Mammary epithelial cell (primary cell): ENCODE measurements at places on chromosomes 7 and 10. TPM values are rescaled to one million over a fixed set of nuclear protein-coding genes. Genes with fewer than 3 reads are reported as not detected.

- DNase-seq = no peak
These were observed 83.5 kb downstream of the OTUD1 start for GRCh38 chr10:23522345-23522744.

- DNase-seq = no peak
These were observed 6.8 kb downstream of the TBATA start for GRCh38 chr10:70778267-70778924.

- DNase-seq = no peak
These were observed 22.0 kb downstream of the INPP5A start for GRCh38 chr10:132559538-132559937.

DNA sequence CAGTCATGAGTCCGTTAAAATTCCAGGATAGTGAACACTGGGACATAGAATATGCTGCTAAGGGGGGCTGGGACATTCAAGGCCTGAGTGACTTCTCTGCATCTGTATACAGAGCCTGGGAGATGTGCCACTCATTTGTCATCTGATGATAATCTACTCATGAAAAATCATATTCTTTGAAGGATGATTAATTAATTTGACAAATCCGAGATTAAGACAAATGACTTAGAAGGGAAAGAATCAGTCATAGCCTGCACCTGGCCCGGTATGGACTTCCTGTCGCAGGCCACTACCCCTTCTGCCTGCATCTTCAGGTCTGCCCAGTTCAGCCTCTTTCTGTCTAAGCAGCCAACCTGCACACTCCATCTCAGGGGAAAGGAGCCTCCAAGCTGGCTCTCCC, 18.8 kb upstream of the FAM170B start:
- no peak for DNase-seq

- DNase-seq = no peak
These were observed 230.1 kb downstream of the ELFN1 start for GRCh38 chr7:1899951-1900762.

GRCh38 chr10:59577984-59578383, 131.7 kb downstream of the SLC16A9 start:
- no peak for DNase-seq

- DNase-seq = no peak
These were observed 76.0 kb upstream of the CAV2 start for GRCh38 chr7:116423499-116423898.

- DNase-seq = peak; percentile 54
These were observed at the start of gene INA for GRCh38 chr10:103276896-103277712. TSS of gene INA (plus strand) at chr10:103277138. CDS start at chr10:103277212, 74 bp downstream.

- DNase-seq = no peak
These were observed 160.8 kb downstream of the XPNPEP1 start for GRCh38 chr10:109762555-109762954.

DNA sequence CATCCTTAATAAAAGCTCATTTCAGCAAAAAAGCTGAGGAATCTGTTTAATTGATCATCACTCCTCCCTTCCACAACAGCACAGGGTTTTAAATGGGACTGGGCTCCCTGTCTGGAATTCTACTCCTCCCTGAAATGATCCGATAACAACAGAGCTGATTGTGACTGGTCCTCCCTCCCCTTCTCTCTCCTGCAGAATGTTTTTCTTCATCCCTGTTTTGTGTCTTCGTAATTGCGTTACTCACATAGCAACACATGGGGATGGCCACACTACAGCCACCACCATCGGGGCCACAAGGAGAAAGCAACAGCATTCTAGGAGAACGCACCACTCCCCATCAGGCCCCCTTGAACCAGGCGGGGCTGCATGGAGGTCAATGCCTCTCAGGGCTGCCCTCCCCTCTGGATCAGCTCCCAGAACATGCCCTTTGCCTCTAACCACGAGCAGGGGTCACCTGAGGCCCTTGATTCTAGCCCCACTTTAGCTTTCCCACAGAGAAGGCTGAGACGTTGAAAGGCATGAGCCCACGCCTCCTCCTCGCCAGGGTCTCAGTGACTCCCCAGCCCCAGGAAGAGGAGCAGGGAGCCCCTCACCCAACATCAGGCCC, 152.6 kb downstream of the PLXNA4 start:
- no peak for DNase-seq

DNA sequence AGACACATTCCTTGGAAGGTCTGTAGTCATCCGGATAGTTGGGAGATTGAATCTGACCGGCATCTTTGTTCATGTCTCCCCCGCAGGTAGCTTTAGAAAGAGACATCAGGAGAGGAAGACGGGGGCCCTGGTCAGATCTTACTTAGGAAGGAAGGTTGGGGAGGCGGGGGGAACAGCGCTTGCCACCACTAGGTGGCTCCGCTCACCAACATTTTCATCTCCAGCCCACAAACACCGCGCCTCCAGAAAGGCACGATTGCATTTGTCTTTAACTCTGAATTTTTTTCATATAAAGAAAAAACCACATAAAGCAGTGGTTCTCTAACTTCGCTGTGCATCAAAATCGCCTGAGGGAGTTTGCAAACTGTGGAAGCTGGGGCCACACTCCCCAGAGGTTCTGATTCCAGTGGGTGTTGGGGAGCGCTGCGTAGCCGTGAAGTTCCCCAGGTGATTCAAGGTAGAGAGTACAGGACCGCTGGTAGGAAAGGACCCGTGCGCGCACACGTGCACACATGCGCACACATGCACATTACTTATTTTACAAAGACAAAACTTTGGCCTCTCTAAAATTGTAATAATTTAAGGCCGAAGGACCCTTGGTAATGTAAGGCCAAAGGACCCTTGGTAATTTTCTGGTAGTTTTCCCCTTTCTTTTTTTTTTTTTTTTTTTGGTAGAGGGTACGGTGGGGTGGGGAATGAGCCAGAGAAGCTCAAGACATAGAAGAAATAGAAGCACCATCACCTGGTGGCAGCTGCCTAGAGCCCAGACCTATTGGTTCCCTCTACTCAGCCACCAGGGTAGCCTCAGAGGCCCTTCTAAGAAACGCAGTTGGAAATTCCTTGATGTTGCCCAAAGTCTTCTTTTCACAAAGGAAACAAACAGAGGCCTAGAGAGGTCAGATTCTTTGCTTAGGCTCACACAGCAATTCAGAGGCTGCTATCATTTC, 37.4 kb upstream of the OPALIN start:
- peak; percentile 43 for DNase-seq

DNA sequence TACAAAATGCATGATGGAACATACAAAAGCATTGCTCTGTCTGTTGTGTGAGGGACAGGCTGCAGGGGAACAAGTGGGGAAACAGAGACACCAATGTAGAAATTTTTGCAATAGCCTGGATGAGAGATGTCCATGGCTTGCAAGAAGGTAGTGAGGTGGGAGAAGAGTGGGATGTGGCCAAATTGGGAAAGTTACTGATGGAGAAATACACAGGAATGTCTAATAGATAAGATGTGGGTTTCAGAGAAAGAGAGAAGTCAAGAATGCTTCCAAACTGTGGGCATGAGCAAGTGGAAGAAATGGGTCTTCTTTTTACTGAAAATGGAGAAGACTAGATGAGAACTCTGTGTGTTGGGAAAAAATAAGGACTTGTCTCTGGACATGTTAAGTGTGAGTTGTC, 592.7 kb downstream of the TNS3 start:
- DNase-seq = no peak

DNA sequence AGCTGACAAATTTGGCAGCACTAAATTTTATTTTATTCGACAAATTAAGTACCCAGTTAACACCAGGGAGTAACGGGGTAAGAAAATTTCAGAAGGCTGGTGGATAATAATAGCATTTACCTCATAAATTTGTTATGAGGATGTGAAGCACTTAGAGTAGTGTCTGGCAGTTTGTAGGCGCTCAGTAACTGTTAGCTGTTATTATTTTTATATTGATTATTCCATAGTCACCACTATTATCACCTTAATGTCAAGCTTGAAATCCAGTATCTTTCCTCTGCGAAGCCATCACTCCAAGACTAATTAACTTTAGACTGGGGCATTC, 563 bp upstream of the COA1 start:
- no peak for DNase-seq

DNA sequence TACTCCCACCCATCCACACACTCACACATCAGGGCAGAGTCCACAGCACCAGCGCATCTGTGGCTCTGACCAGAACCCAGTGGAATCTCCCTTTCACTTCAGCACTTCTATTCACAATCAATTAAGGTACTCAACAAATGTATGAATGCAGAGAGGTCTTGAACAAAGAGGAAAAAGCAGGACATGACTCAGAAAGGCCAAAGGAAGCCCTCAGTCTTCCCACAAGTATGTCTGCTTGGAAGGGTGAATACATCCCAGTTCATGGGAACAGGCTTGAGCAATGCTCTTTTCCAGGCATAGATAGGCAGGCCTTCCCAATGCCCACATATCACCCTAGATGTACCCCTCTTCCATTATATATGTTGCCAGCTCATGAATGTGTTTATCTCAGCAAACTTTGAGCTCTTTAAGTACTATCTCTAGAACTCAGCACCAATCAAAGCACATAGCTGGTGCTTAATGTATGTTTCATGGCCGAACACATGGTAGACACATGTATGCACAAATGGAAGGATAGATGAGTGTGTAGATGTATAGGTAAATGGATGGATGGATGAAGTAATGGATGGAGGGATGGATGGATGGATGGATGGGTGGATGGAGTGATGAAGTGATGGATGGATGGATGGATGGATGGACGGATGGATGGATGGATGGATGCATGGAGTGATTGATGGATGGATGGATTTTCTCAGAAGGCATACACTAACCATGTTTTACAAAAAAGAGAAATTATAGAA, 507.6 kb downstream of the GRID1 start:
- DNase-seq = no peak

- DNase-seq = no peak
These were observed 27.1 kb downstream of the COPG2 start for GRCh38 chr7:130641497-130641896.

GRCh38 chr10:1615186-1615954, 122.0 kb downstream of the ADARB2 start:
- no peak for DNase-seq

DNA sequence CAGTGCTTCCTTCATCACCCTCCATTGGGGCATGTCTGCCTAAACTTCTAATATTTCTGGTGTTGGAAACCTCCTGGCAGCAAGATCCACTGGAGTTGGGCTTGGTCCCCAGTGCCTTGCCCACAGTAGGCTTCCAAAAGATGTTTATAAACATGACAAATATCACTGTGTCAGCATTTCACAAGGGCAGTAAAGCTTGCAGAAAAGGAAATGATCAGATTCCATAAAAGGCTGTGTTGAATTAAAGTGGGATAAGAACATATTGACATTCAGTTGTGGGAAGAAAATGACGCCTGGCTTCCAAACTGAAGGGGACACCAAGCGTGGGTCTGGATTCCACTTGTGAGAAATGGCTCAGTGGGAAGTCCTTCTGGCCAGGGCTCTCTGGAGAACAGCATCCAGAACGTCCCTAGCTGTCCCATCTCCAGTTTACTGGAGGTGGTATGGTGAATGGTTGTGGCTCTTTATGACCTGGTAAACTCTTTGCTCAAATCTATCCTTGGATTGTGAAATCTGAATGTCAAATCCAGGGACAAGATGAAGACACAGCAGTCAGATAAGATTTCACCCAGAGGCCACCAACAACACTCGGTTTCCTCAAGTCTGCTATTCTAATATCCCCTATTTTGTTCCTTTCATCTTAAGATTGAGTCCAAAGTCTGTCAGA, 287.2 kb downstream of the TNS3 start:
- no peak for DNase-seq

DNA sequence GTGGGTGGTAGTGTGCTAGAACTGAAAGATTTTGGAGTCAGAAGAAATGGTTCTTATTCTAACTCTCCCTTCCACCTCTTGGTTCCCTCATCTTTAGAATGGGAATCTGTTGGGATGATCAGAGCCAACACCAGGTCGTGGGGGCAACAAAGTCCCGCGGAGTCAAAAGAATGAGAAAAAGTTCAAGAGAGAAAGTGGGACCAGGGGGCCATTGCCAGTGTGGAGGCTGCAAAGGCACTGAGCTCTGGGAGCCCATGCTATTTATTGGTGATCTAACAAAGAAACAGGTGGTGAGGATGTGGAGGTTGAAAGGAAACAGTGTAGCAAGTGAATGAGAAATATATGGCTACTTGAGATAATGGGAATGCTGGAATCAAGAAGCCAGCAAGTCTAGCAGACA, 29.4 kb downstream of the AGAP4 start:
- DNase-seq = no peak

- no peak for DNase-seq
These were observed 801.2 kb upstream of the ZWINT start for GRCh38 chr10:57162231-57162630.

DNA sequence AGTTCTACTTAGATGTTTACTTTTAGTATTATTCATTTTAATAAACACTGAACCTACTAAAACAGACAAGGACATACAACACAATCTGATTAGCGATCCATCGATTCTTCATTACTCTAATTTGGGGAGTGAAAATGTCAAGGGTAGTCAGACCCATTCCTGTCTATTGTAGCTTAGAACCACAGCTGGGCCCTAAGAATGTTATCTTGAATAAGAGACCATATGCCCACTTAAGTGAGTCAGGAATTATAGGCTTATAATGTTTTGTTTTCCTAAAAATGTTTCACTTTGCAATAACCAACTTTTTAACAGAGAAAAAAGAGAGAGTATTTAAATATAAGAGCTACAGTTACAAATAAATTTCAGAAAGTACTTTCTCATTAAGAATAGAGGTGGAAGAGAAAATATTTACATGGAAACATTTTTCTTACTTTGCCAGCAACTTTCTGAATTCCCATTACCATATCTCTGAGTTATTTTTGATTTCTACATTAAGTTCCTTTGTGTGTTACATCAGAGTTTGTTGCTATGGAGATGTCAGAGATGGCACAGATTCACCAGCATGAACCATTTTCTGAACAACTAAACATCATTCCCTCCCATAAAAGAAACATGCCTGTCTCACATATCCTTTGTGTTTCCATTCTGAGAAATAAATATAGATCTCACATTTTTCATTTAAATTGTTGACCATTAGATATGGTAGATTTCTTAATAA, 75.4 kb upstream of the SLC13A1 start:
- DNase-seq = no peak

DNA sequence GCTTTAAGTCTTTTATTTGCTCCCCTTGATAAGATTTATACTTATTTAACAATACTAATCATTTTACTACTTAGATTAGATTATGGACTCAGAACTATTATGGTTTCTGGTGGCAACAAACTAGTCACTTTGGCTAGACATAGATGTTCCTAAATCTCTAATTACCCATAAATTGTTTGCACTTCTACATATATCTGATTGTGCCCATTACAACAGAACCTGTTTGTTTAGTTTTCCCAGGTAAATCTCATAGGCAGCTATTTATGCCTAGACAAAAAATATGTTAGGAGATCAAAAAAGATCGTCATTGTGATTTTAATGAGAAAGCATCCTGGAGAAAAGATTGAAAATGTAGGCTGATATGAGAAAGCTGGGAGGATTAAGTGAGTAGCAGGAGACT, 14.4 kb downstream of the UBN2 start:
- DNase-seq = no peak

UCN3 gene
- total RNA-seq = not detected in 2 replicates

MAP3K8 gene
- 0.64 and 1.2 TPM in 2 replicates for total RNA-seq

TAS2R5 gene
- total RNA-seq = 3.5 TPM

HOXA6 gene
- total RNA-seq = 4.7 TPM

SLC18A3 gene
- total RNA-seq = not detected

VPS37D gene
- 3.7 TPM for total RNA-seq

PCDH15 gene
- not detected in 2 replicates for total RNA-seq

RTKN2 gene
- 1.6 and 4.5 TPM in 2 replicates for total RNA-seq

PKD2L1 gene
- not detected in 2 replicates for total RNA-seq
